Kidney epithelial cell (primary cell): ENCODE measurements at places on chromosomes 1 and 21.

DNA sequence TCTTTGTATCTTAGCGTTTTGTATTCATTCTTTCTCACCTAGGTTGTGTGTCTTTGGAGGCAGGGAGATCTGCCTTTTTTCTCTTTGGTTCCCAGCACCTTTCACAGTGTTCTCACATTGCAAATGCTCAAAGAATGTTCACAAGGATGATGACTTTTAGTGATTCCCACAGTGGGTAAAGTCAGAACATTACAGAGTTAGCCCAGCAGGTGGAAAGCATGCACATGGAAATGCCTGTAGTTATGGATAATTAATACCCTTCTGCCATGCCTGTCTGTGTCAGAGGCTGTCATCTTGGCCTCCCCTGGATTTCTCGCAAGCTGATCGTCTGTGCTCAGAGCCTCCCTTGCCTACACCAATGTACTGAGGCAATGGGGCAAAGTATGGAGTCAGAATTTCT is 458.9 kb downstream of the LMO4 start:
- DNase-seq: peak; percentile 43

DNA sequence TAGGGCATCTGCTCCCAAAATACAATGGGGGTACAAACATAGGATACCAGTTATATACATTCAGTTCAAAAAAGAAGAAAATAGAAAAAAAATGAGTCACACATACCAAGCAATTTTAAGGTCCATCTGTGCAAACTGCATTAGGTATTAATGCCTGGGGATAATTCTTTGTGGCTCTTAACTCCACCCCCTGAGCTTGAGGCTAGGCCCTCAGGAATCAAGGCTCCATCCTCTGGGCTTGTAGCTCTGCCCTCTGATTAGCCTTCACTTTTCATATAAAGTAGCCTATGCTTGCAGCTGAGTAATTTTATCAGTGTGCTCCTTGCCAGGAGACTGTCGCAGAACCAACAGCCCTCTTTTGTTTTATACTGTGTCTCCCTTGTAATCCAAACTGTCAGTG is 69.9 kb upstream of the BACE2 start:
- no peak for DNase-seq

DNA sequence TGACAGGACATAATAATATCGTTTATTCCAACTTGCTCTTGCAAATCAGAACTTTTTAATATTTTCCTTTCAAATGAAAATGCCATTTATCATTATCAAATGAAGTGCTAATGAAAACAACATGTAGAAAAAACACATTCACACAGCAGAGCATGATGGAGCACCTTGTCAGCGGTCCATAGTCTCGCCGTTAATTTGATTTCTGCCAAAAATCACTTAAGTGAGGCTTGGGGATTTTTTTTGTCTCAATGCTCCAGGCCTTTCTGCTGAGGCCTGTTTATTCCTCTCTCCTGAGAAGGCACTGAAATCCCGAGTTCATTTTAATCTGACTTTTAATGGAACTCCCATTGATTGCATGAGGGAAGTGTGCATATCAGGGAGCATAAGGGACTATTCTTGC is 122.5 kb downstream of the ELAVL4 start:
- no peak for DNase-seq

GRCh38 chr21:34580181-34580700 is 34.7 kb downstream of the RCAN1 start:
- DNase-seq: no peak

DNA sequence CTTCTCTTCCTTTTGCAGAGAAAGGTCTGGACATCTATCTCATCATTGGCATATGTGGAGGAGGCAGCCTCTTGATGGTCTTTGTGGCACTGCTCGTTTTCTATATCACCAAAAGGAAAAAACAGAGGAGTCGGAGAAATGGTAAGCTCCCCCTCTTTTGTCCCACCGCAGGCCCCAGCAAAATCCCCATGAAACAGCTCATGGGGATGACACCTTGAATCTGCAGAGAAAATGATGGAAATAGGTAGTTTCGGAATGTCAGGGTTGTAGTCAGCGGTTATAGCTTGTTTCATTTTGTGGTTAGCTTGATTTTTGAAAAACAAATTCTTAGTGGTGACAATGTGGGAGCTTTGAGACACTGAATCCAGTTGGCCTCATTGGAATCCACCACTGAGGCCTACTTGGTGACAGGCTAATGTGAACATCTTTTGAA is 10.3 kb downstream of the CD2 start:
- no peak for DNase-seq

GRCh38 chr1:52842643-52843310 is at the start of gene ZYG11A:
TSS of gene ZYG11A (plus strand) at chr1:52842760. CDS start at chr1:52842884, 124 bp downstream.
- peak; percentile 44 for DNase-seq
